Activated CD8-positive, alpha-beta memory T cell treated with anti-CD3 and anti-CD28 coated beads for 1 hour (primary cell): ENCODE measurements at places on chromosomes 5 and 9.

DNA sequence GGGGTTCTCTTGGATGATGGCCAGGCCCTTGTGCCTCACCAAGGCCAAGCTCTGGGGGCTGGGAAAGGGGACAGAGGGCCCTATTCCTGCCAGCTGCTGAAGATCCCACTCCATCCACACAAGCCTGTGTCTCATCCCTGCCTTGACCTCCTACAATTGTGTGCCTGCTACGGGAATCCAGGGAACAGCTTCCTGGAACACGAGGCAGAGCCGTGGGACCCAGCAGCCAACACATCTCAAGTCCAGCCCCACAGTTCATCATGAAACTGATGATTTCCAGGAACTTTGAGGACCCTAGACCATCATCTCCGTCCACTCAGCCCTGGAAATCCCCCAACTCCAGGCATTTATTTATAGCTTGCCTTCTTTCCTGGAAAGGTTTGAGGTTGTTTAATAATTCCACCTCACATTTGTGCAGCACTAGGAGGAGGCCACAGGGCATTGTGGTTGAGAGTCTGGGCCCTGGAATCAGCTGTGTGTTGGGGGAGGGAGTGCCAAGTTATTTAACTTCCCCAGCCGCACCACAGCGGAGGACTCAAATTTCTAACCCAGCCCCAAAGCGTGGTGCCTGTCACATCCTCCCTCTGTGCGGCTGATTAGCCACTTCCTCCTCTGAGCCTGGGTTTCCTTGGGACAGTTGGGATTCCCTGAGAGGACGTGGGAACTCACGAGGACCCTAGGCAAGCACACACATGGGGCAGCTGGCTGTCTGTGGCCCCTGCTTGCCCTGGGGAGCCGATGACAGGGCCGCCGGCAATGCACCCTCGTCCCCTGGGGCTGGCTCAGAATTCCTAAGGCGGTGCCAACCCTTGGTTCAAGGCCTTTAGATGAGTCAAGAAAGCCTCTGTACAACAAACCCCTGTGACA is 58.2 kb upstream of the GGTA1 start:
- no peak for DNase-seq

DNA sequence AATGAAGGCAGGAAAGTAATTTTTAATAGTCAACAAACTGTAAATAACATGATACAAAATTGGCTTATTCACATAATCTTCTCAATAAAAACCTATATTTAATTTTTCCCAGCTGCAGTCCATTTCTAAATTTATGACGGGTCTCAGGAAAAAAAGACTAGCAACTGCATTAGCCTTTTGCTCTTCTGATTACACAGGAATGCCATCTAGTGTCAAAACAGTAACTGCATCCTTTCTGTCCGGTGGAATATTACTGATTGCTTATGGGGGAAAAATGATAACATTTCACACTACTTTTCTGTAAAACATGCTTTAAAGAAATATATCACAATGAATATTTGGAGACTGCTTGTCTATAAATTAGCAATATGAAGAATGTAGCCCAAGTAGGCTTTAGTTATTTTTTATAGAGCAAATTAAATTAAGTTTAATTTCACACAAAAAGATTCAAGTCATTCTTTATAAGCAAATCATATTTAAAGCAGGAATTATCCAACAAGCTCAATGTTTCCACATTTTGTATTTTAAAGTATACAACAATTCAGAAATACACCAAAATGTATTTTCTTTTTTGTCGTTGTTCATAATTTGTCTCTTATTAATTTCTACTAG is 534.7 kb downstream of the CDH10 start:
- no peak for DNase-seq

DNA sequence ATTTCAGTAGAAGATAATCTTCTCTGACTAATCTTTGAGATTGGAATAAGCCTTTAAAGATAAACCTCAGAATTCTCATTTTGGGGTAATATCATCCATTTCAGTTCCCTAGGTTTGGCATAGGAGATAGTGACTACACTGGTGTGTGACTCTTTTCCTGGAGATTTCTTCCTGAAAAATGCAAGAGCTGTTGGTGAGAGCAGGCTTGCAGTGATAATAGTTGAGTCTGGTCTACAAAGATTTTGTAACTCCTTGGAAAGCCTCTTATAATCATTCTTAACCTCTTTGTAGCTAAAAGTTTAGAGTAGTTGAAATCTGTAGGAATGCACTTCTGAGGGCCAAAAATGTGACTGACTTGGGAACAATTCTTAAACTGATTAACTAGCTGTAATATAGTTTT is 23.4 kb downstream of the RANBP17 start:
- no peak for DNase-seq

- DNase-seq: no peak
These were observed 3.3 kb upstream of the PLGRKT start for GRCh38 chr9:5441043-5441442.

- DNase-seq: no peak
These were observed 253.0 kb upstream of the ARRDC3 start for GRCh38 chr5:91635950-91636734.

DNA sequence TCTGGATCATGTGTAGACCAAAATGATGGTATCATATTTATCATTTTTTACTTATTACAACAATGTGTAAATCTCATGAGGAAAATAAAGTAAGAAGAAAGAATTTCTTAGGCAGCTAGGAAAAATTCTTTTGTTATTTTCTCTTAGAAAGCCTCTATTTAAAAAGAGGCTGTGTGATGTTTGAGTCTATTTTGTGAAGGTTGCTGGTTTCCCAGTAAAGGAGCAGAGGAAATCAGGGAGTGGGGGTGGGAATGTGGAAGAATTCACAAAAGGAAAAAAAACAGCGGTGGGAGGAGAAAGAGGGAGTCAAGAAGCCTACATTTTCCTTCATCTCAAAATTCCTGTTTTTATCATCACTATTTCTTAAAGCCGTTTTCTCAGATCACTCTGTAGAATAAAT is 20.1 kb downstream of the PTCH1 start:
- no peak for DNase-seq
